Metanephros (tissue), 2 donors: ENCODE measurements at places on chromosomes 16 and 17. TPM values are rescaled to one million over a fixed set of nuclear protein-coding genes. Genes with fewer than 3 reads are reported as not detected.

The GSPT1 gene
- 47.8 TPM for total RNA-seq

The C16orf74 gene
- 5.5 TPM for total RNA-seq

The HAS3 gene
- 4.3 TPM for total RNA-seq

The ZNF668 gene
- total RNA-seq = 6.5 TPM

The KRT24 gene
- total RNA-seq = not detected

The TBC1D3 gene
- total RNA-seq = not detected

The CACNA1G gene
- 17.1 TPM for total RNA-seq

The ABCC11 gene
- total RNA-seq = 0.23 TPM

The PLK1 gene
- total RNA-seq = 15.7 TPM

The CYGB gene
- total RNA-seq = 18.4 TPM

The KRTAP4-9 gene
- not detected for total RNA-seq

The NEK8 gene
- 7.1 TPM for total RNA-seq

The FOXK2 gene
- total RNA-seq = 38.5 TPM

The CNGB1 gene
- total RNA-seq = not detected

The HDAC5 gene
- total RNA-seq = 74.9 TPM

The PIRT gene
- not detected for total RNA-seq

The CDH13 gene
- 40.6 TPM for total RNA-seq

The CHMP6 gene
- total RNA-seq = 30.3 TPM

The TP53TG3C gene
- total RNA-seq = not detected

The USP6 gene
- total RNA-seq = 1.7 TPM

The AARSD1 gene
- 30.5 TPM for total RNA-seq

The PRAC1 gene
- not detected for total RNA-seq

The KRT39 gene
- total RNA-seq = 0.18 TPM

The KRTAP29-1 gene
- not detected for total RNA-seq

The HOXB2 gene
- total RNA-seq = 39.4 TPM

The JMJD6 gene
- 25.2 TPM for total RNA-seq

The PLLP gene
- 14.1 TPM for total RNA-seq

The EVPL gene
- 28.3 TPM for total RNA-seq

The CD300H gene
- total RNA-seq = not detected

The DEXI gene
- total RNA-seq = 32.8 TPM

The APOH gene
- not detected for total RNA-seq

The TMEM88 gene
- 21.1 TPM for total RNA-seq

The AIPL1 gene
- not detected for total RNA-seq

The SALL1 gene
- total RNA-seq = 56.6 TPM

The ADAD2 gene
- total RNA-seq = 0.18 TPM

The UTS2R gene
- total RNA-seq = 0.29 TPM

The KRTAP4-3 gene
- not detected for total RNA-seq

The PABPN1L gene
- not detected for total RNA-seq

The ACSM3 gene
- total RNA-seq = 38.2 TPM

The COPS3 gene
- total RNA-seq = 51.6 TPM

The TMEM132E gene
- 3.2 TPM for total RNA-seq

The ITGAX gene
- 9.5 TPM for total RNA-seq

The NETO2 gene
- 16.7 TPM for total RNA-seq

The TEKT5 gene
- 0.64 TPM for total RNA-seq

The GGA3 gene
- 25.7 TPM for total RNA-seq

The HBM gene
- 135 TPM for total RNA-seq

The RASL10B gene
- 8.5 TPM for total RNA-seq

The TPSG1 gene
- total RNA-seq = not detected

The PRM2 gene
- not detected for total RNA-seq

The LGALS9C gene
- not detected for total RNA-seq

The ADORA2B gene
- 1.8 TPM for total RNA-seq

The TMC5 gene
- 1.1 TPM for total RNA-seq

The PIGQ gene
- 76.1 TPM for total RNA-seq
